HS-27A (cell line): ENCODE measurements at places on chromosomes 5 and 9.

GRCh38 chr5:81006947-81007636 is 46.9 kb downstream of the RASGRF2 start:
- no peak for DNase-seq

- DNase-seq, result no peak
Measured at GRCh38 chr9:99825172-99826046, 3.7 kb downstream of the NR4A3 start.

- DNase-seq, result no peak
Measured at GRCh38 chr5:74638544-74638969, 2.0 kb downstream of the ENC1 start.

DNA sequence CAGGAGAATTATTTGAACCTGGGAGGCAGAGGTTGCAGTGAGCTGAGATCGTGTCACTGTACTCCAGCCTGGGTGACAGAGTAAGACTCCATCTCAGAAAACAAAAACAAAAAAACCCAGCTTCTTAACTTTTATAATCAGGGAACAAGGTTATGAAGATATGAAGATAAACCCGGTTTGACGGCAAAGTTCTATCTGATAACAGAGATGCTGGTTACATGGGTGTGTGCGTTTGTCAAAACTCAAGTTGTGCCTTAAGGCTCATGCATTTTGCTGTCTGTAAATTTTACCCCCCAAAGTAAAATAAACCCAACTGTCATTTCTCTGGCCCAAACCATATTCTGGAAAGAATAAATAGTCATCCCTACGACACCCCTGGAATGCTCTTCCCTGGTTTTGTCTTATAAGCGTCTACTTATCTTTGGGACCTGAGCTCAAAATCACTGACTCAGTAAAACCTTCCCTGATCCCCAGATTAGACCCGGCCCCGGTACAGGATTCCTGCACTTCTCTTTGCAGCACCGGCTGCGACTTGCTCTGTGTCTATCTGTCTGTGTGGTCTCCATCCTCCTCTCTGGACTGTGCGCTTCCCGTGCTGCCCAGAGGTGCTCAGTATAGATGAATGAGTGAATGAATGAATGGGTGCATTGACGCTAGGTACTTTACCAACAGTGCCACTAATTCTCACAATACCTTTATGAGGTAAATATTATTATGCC is 172.2 kb downstream of the DAB2IP start:
- DNase-seq, result no peak

GRCh38 chr5:133788121-133788520 is 175.8 kb upstream of the FSTL4 start:
- DNase-seq, result no peak

GRCh38 chr9:113153599-113153998 is 2.8 kb downstream of the SLC31A2 start:
- DNase-seq, result no peak

GRCh38 chr9:6545017-6545691 is 100.4 kb downstream of the GLDC start:
- DNase-seq, result no peak

- no peak for DNase-seq
Measured at GRCh38 chr5:17143335-17143734, 74.1 kb upstream of the BASP1 start.

DNA sequence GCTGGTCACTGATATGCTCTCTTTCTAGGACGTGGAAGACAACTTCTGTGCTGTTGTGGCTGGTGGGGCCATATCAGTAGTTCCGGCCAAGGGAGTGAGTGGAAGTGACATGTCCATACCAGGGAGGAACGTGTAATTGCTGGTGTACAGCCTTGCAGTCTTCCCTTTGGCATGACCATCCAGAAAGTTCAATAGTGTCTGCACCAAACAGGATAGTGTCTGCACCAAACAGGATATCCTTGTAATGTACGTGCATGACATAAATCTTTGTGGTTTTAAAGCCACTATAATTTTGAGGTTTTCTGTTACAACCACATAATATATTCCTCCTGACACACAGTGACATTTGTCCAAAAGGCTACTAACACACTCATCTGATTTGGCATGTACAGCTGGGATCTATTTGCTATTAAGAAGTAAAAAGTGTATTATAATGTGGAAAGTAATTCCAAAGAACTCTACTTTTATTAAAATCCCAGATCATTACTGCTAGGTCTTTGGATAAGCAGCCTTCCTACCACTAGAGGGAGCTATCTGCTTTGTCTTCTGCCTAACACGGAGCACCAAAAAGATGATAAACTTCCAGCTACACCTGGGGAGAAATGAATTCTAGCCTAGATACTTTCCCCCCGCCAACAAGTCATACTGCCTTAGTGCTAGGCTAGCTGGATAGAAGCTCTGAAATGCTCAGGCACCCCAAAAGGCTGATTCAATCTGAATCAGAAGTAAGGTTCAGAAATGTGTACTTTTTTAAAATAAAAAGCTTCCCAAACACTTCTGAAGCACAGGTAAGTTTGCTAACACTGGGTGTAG is 52.7 kb downstream of the RNF145 start:
- peak; percentile 20 for DNase-seq

DNA sequence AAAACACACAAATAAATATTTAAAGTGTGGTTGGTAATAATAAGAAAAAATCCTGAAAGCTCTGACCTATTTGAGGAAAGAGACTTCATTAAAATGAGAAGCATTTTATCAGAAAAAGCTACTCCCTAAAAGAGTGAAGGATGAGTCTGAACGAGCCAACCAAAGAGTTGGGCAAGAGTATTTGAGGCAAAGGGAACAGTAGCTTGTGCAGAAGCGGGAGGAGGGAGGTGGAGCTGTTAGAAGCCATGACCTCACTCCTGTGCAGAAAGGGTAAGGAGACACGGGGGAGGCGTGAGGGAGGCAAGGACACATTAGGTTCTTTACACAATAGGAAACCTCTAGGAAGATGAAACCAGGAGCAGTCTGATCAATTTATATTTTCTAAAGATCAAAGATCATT is 29.4 kb downstream of the SH3RF2 start:
- DNase-seq, result no peak

GRCh38 chr9:93258818-93259489 is 75.0 kb downstream of the WNK2 start:
- no peak for DNase-seq

GRCh38 chr5:74281166-74281565 is 359.4 kb downstream of the ENC1 start:
- DNase-seq, result no peak

GRCh38 chr9:89375191-89375760 is 57.0 kb downstream of the SECISBP2 start:
- no peak for DNase-seq

DNA sequence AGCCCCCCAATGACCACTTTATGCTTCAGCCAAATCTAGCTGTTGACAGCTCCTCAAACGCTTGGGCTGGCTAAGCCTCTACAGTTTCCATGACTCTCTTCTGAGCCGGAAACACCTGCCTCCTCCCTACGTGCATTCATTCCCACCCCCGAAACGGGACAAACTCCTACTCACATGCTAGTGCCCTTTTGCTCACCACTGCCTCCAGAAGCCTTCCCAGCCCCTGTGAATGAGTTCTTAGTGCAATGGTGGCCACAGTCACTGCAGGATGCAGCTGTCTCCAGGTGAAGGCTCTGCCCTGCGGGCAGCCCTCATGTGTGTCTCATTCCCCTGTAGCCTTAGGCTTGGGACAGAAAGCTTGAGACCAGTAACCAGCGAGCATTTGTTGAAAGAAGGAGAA is 68.8 kb upstream of the DAB2IP start:
- DNase-seq, result no peak

- DNase-seq, result no peak
Measured at GRCh38 chr5:64077589-64077988, 88.1 kb upstream of the RNF180 start.

DNA sequence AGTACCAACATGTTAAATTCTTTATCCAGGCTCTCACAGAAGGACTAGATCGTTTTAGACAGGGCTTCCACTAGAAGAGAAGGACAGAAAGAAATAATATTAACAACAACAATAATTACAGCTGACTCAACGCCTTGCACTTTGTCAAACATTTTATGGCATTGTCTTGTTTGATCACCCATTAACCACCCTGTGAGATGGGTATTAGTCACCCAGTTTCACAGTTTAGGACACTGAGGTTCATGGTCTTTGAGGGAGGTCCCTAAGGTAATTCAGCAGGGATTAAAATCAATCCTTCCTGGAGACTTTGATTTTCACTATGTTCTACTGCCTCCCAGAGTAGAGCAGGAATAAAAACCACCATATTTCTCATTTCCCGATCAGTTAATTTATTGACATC is 51.4 kb upstream of the BNC2 start:
- no peak for DNase-seq

DNA sequence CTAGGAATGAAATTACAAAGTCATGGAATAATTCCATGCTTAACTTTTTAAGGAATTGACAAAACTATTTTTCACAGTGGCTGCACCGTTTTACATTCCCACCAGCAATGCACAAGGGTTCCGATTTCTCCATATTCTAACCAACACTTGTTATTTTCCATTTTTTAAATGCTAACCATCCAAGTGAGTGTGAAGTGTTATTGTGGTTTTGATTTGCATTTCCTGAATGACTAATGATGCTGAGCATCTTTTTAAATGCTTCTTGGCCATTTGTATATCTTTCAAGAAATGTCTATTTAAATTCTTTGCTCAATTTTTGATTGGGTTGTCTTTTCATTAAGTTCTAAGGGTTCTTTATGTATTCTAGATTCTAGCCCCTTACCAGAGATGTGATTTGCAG is 479.5 kb upstream of the SMARCA2 start:
- no peak for DNase-seq

DNA sequence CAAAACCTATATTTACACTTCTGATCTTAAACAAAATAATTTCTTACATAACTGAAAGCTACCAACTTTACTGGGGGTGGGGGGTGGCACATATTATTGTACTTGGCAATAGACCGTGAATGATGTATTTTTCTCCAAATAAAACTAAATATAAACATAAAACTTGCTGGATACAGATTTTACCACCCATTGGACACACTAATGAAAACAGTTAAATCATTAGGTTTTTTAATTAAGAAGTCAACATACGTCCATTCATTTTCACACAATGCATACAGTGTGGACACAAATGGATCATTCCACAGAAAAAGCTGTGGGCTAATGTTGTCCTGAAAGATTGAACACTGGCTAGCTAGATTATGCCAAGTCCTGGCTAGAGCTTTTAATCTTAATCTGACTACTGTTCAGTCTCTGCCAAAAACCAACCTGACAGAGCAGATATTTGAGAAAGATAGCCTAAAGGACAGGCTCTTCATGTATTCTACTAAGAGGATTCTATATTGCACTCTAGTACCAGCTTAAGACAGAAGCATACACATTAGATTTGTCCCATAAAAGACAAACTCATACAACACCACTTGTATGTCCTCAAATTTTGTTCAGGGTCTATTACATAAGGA is 118.1 kb downstream of the SIL1 start:
- DNase-seq, result no peak

GRCh38 chr9:34399729-34400128 is 23.0 kb upstream of the MYORG start:
- DNase-seq, result no peak

GRCh38 chr9:12735665-12736064 is 39.2 kb upstream of the LURAP1L start:
- DNase-seq, result no peak

DNA sequence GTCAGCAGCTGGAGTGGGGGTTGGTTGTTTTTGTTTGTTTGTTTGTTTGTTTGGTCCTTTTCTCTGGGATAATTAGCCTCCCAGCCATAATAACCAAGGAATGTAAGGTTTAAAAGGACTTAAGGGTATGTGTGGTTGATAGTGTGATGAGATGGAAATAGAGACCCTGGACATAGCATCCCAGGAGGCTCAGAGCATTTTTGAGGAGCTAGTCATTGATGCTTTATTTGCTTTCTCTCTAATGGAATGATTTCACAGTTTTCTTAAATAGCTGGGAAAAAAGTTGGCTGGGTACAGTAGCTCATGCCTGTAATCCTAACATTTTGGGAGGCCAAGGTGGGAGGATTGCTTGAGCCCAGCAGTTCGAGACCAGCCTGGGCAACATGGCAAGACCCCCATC is 45.1 kb downstream of the TTC1 start:
- no peak for DNase-seq

- DNase-seq, result no peak
Measured at GRCh38 chr9:129610213-129610472, 10.8 kb downstream of the C9orf50 start.

- no peak for DNase-seq
Measured at GRCh38 chr9:80934095-80934494, 755.3 kb downstream of the TLE1 start.

GRCh38 chr9:3578786-3579185 is 53.0 kb upstream of the RFX3 start:
- no peak for DNase-seq

DNA sequence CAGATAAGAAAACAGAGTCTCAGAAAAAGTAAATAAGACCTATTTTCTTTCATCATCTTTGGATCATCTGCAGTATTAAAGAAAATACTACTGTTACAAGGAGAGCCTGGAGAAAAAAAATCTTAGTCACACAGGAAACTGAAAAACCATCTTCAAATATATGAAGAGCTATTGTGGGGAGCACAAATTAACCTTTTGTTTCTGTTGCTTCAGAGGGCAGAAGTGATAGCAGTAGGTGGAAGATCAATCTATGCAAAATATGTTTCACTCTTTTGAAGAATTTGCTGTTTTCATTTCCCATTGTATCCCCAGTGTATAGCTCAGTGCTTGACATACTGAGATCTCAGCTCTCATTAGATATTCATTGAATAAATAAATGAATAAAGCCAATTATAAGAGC is 13.1 kb upstream of the CEMIP2 start:
- DNase-seq, result no peak

- DNase-seq, result no peak
Measured at GRCh38 chr5:67453111-67453905, 256.7 kb upstream of the CD180 start.

DNA sequence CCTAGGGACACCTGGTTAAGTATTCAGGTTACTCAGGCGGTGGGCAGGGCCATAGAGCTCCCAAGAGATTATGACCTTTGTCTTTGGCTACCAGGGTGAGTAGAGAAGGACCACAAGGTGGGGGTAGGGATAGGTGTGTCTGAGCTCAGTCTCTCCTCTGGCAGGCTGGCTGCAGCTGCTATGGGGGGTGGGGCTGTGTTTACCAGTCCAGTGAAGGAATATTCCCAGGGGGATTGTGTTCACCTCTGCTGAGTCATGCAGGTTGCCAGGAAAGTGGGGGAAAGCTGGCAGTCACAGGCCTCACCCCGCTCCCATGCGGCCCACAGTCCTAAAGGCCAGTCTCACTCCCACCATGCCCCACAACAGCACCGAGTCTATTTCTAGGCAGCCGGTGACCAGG is 53.6 kb upstream of the POU5F2 start:
- no peak for DNase-seq

DNA sequence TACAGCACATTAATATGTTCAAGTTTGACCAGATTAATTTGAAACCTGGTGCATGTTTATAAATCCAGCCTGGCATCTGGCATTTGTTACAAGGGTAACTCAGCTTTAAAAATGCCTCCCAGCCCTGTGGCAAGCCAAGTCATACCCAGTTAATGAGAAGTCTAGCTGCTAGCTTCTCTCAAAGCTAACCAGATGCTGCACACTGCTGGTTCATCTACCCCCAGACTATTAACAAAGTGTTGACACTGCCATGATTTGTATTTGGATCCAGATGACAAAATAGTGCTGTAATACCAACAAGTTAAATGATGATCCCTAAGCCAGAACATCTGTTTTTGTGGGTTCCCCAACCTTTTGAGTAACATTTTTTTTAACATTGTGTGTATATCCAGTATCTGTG is 573.7 kb upstream of the DAB2 start:
- no peak for DNase-seq
